ENCODE measurements at places on chromosomes 2 and 18.

GRCh38 chr2:152861349-152861942, 143.0 kb downstream of the ARL6IP6 start:
- peak; percentile 20 for DNase-seq

- DNase-seq, result no peak
Observed at GRCh38 chr18:54031243-54031642, 193.2 kb downstream of the MBD2 start.

- no peak for DNase-seq
Observed at GRCh38 chr2:98713332-98714015, 17.5 kb downstream of the MGAT4A start.

GRCh38 chr2:133977405-133977804, 276.5 kb upstream of the MGAT5 start:
- no peak for DNase-seq

DNA sequence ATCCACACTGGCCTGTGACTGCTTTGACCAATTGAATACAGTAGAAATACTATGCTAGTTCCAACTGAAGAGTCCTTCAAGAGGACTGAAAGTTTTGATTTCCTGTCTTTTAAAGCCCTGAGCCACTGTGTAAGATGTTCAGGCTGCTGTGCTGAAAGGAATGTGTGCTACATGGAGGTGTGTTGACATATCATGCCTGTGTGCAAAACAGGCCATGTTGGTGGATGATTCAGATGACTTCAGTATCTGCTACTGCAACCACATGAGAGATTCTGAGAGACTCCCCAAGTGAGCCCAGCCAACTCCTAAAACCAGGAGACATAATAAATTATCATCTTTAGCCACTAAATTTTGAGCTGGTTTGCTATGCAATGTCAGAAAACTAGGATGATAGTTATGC, 662.9 kb downstream of the ZEB2 start:
- no peak for DNase-seq

GRCh38 chr2:159251296-159252173, 35.0 kb downstream of the WDSUB1 start:
- peak; percentile 13 for DNase-seq

GRCh38 chr2:26435106-26435505, 33.4 kb downstream of the DRC1 start:
- no peak for DNase-seq

- DNase-seq, result no peak
Observed at GRCh38 chr2:111667001-111667400, 217.0 kb downstream of the ANAPC1 start.

GRCh38 chr2:86685351-86685750, 34.7 kb upstream of the RMND5A start:
- no peak for DNase-seq

DNA sequence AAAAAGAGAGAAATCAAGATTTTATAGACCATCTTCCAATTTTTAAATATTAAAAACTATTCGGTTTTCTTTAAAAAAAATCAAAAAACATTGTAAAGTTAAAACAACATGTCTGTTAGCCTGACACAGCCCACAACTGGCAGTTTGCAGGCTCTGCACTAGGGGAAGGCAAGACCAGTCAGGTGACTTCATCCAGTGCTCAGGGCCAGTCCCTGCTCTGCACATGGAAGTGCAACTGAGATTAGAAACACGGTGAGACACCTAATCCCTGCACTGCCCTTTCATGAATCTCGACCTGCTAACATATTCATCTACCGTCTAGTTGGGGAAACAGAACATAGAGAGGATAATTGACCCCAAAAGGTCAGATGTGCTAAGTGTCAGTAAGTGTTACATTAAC, 135.2 kb downstream of the BARD1 start:
- no peak for DNase-seq

GRCh38 chr18:37175727-37176620, 347.0 kb downstream of the KIAA1328 start:
- DNase-seq, result no peak

DNA sequence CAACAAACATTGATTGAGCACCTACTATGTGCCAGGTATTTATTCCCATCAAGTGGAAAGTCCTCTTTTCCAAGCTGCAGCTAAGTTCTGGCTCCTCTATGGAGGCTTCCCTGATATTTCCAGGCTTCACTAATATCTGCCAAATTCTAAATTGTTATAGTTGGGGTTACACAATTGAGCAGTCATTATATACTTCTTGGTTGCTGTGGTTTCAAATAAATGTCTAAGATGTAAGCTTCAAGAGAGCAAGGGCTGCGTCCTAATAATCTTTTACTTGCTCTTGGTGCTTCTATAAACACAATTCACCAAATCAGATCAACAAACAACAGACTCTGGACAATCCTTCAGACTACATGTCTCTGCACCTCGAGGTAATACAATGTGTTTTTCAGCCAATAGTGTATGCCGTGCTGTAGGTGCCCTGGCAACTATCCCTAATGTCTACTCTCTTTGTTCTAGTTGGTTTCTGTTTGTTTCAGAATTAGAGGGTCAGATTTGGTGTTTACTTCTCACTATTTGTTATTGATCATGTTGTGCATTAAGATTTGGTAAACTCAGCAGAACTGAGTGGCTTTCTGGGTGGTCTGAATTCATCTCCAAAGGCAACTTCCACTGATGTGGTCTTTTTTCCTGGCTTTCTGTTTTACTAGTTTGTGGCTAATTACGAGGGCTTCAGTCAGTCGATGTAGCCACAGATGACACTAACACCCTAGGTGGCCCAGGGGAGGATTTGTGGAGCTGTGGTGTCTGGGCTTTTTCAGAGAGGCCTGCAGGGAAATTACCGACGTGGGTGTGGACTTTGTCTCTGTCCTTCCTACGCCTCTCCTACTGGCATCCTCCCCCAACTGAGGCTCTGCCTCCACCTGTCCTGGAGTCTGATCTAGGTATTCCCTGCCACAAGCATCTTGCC, 50.4 kb downstream of the CDCA7 start:
- no peak for DNase-seq

- no peak for DNase-seq
Observed at GRCh38 chr2:241051578-241052487, 50.3 kb downstream of the MTERF4 start.

DNA sequence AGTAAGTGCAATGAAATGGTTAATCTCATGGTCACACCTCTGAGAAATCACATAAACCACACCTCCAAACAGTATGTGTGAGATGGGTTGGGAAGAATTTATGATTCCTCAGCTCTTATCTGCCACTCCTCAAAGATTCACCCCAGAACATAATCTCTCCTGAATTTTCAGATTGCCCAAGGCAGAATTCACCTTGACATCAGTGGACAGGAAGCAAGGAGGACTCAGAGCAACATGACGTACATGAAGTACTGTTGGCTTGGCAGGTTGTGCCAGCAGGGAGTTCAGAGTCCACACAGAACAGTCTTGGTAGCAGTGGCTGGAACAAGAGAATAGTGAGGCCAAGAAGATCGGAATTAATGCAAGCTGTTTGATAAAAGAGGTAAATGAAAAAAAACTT, 31.7 kb upstream of the CYBRD1 start:
- no peak for DNase-seq

DNA sequence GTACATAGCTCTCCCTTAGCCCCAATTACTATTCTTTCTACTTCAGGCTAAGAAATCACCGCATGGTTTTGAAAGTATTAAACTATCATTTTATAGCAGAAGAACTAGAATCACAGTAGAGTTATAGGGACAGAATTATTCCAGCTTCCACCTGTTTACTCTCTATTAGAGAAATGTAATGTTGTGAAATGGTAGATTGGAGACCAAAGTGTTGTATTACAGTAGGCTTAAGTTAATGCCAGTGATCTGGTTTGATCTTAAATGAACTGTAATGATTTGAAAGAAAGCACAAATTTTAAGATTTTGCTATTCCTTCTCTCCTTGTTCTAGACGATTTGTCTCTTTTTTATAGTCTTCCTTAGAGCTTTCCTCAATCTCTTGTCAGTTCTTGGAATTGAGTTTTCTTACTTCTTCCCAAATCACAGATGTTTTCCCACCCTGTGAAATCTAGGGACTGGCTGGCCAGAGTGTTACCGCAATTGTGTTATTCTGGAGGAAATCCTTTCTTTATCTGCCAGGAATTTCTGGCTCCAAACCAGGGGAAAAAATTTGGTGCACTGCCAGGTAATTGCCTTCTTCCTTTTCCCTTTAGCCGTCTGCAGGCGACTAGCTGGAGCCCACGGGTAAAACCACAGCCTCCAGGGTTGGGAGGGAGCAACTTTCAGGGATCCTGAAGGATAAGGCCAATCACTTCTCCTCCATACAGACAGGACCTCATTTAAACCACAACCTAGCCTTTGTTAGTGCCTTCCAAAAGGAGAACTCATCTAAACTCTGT, 51.7 kb downstream of the NOP58 start:
- DNase-seq, result no peak

DNA sequence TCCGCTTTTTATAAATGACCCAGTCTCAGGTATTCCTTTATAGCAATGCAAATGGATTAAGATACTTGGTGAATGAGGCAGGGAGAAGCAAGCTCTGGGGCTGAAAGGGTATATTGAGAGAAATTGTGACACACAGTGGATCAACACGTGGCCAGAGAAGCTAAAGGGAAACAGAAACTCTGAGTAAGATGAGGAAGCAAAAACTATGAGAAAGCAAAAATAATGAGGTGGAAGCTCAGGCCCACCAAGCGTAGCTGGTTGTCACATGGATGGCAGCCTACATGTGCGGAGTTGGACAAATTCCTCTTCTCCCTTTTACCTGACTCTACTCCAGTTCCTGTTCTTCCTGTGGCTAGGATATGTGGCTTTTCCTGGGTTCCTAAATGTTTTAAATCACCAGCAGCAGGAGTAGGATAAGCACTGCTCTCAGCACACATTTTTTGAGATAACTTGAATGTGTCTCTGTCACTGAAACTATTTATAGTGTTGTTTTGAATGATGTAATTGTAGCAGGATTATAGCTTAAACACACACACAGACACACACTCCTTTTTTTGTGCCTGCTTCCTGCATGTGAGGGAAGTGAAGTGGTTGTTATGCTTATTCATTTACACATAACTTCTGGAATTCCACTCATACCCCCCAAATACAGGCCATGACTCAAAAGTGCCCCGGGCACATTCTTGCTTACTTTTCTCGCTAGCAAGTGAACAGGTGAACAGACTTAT, 30.1 kb upstream of the EPC2 start:
- DNase-seq, result peak; percentile 76

- DNase-seq, result no peak
Observed at GRCh38 chr2:47041891-47042684, 113.0 kb downstream of the STPG4 start.

- no peak for DNase-seq
Observed at GRCh38 chr2:203030545-203030944, 15.9 kb downstream of the NBEAL1 start.
